ENCODE measurements at places on chromosomes 2 and 18.

DNA sequence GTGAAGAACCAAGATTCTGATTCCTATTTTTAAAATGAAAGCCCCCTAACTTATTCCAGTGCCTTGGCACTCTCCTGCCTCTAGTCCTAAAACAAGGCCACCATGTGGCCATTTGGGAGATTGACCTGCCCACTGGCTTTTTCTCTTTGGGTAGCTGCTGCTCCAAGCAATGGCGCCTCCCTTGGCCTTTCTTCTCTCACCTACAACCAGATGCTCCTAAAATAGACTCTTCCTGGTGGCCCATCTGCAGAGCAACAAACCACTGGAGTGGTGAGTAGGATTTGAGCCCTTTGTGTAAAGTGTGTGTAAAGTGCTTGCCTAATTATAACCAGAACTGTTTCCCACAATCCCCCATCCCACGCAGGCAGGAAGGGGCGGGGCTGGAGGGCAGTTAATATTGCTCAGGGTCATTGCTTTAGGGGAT, 114.2 kb downstream of the FHOD3 start:
- DNase-seq, result no peak

DNA sequence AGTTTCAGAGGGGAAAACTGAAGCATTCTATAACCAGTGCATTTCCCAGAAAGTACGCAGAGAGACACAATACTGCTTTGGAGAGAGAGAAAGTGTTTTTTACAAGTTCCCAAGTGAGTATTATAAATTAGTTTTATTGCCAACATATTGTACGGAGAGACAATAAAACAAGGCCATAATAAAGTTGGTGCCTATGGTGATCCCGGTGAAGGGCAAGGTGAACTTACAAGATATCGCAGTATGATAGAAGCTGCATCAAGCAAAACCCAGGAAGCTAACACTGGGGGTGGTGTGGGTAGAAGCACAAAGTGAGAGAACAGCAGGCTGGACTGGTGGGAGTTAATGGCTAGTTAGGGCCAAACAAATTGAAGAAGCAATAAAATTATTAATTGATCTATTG, 7.5 kb downstream of the TMSB10 start:
- no peak for DNase-seq

GRCh38 chr2:200119236-200119635, 163.9 kb downstream of the MAIP1 start:
- no peak for DNase-seq

- DNase-seq, result no peak
Observed at GRCh38 chr2:52445686-52446085, 1321.9 kb upstream of the CHAC2 start.

- DNase-seq, result no peak
Observed at GRCh38 chr18:13612196-13612997, 114.0 kb downstream of the FAM210A start.

- no peak for DNase-seq
Observed at GRCh38 chr2:136319237-136319636, 201.3 kb upstream of the CXCR4 start.

- peak; percentile 90 for DNase-seq
Observed at GRCh38 chr18:457140-457519, 43.4 kb downstream of the COLEC12 start.

Data from fibroblast of skin of left quadriceps (primary cell).